Stimulated activated CD8-positive, alpha-beta memory T cell treated with anti-CD3 and anti-CD28 coated beads, Interleukin-4, amount 100 ng/mL, for 24 hours (primary cell): ENCODE measurements at places on chromosomes 2 and 18.

DNA sequence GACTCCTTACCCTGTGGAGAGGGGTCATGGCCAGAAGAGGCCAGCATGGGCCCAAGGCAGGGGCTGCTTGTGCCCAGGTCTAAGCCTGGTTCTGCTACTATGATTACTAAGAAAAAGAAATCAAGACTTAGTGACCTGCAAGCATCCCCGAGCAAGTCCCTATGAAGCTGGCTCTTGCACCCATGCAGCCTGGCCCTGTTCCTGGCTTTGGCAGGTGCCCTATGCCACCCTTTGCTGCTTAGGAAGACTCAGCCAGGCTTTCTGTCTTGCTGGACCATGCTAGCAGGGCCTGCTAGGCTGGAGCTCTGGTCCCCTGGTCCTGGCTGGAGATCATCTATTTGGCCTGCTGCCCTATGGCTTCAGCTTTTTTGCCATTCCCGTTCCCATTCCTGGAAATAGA lies 309.4 kb upstream of the EPAS1 start:
- DNase-seq = no peak

- DNase-seq = no peak
Measured at GRCh38 chr2:62672601-62673000, 32.9 kb upstream of the EHBP1 start.

DNA sequence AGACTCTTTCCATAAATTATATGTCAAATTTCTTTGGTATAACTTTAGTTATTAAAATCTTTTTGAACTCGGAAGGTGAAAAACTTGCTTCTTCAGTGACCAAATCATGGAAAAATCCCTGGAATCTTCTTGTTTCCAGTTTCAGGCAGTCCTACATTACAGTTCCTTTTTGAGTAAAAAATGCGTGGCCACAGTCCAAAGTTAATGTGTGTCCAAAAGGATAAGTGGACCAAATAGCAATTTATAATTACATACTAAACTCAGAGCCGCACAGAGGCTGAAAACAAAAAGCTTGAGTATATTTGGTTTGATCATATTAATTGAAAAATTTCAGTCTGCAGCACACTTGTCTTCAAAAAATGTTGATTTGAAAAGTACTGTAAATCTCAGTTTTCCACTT lies 28.4 kb upstream of the DYNC2LI1 start:
- no peak for DNase-seq

DNA sequence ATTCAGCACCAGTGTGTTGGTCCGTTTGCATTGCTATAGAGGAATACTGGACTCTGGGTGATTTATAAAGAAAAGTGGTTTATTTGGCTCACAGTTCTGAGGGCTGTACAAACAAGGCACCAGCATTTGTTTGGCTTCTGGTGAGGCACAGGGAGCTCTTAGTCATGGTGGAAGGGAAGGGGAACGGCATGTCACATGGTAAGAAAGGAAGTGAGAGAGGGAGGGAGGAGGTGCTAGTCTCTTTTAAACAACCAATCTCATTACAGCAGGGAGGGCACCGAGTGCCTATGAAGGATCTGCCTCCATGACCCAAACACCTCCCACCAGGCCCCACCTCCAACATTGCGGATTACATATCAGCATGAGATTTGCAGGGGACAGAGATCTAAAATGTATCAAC lies 143.9 kb upstream of the DLX2 start:
- no peak for DNase-seq

DNA sequence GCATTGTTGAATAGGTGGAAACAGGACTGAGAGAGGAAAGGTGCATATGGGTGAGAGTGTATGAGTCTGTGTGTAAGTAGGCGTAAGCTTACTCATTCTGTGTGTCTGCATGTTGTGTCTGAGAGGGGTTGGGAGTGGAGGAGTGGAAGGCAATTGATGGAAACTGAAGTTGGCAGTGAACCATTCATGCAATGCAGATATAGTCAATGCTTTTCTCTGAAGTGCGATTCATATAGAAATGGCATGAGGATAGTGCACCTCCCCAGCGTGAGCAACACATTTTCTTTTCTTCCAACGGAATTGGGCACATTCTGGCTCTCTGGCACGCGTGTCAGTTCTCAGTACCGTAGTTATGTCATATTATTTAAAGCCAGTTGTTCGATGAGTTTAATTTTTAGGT lies 250.5 kb downstream of the NYAP2 start:
- DNase-seq = no peak

DNA sequence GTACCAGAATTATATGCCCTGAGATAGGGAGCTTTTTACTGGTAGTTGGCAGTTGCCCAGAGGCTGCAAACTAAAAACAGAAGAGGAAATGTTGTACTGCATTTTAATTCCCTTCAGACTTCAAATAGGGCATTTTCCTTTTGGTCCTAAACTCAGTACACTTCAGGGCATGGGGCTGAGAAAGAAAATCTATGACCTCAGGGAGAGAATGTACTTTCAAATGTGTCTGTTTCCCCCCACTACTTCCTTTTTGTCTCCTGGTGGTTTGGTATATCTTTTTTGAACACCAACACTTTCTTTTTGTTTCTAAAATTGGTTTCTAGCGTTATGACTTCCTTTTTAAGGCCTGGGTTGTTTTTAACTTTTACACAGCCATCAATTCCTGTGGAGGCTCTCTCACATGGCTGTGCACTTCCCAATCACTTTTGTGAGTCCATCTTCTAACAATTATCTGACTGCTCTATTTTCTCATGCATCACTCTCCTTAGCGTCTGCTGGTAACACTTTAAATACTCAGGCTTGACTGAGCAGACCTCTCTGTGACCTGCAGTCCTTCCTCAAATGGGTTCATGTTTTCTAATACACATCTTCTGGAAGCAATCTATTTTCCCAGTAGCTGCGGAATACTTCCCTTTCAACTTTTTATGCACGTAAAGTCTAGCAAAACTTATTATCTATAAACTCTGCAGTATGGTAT lies 596.0 kb downstream of the LRP1B start:
- no peak for DNase-seq

DNA sequence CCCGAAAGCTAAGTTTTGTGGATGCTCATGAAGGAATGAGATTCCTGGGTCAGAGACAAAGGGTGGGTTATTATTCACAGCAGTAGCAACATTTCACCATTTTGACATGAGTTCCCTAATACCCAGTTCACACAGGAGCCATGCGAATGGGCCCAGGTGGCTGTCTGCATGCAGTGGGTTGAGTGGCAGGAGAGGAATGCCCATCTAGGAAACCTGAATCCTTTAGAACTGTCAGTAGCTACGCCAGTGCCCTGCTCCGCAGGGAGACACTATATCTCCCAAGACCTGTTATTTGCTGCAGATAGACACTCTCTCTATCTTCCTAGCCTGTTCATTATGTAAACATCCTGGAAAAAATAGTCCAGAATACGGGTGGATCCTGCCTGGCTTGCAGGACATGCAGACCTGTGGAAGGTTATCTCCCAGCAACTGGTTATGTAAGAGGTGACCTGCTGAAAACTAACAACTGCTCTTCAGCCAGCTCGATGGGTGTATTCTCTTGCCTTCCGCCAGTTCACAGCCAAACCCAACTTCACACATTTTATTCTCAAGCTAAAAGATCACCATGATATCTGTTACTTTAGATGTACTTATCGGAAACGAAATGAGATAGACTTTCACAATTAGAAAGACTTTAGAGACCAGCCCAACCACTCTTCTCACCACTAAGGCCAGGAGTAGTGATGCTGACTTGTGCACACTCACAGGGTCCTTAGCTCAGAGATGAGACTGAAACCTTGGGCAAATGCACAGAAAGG lies 59.1 kb downstream of the MBP start:
- no peak for DNase-seq

GRCh38 chr2:74528600-74529356 lies 728 bp downstream of the AUP1 start:
- no peak for DNase-seq

DNA sequence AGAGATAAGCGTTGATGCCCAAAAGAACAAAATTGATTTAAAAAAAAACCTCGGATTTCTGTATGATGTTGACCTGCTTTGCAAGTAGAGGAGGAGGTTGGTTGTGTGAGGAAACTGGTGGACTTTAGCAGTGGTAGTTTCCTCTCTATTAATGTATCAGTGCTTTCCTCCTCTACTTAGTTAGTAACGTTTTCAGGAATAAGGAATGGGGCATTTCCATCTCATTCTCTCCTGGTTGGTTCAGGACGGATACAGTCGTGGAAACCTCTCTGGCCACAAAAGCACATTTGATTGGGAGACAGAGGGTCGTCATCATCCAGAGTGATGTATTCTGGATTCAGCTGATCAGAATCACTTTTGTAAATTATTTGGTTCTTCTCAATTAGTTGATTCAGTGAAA lies 1.5 kb downstream of the FHOD3 start:
- no peak for DNase-seq

DNA sequence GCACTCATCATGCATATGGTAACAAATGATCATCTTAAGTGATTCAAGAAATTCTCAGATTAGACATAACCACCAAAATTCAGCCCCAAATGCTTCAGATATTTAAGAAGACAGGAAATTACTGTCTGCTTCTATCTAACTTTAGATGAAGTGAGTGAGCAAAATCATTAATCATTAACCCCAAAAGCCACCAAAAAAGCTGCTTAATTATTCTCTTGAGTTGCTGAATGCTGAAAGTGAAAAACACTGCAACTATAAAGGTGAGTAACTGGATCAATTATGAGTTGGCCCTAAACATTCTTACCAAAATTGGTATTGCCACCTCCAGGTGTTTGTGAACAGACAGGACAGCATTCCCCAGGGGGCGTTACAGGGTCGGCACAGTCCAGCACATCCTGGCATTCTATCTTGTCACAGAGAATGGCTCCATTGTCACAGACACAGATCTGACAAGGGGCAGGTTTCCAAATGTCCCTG lies 69.6 kb downstream of the COL5A2 start:
- DNase-seq = no peak

GRCh38 chr18:22551536-22552151 lies 133.9 kb upstream of the CTAGE1 start:
- no peak for DNase-seq

GRCh38 chr18:61093965-61094364 lies 239.3 kb upstream of the CDH20 start:
- DNase-seq = no peak

DNA sequence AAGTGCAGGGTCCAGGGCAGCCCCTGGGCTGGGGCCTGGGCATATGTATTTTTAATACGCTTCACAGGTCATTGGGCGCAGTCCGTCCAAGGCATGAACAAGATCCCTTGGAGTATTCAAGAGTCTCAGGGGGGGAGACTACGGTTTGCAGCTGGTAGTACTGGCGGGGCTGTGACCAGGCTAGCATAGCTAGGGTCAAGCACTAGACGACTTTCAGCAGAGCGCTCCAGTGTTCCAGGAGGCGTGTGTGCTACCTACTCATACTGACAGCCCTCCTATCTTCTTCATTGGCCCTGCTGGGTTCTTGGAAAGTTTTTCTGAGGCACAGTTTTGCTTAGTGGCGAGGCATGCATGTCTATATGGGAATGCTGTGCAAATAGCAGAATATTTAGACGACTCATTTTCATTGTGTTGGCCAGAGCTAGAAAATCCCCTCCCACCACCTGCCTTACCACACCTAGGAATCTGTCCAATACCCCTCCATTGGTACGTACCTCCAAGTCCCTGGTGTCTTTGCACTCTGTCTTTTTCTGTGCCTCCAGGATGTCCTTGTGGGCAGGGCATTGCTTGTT lies 68.2 kb downstream of the GLI2 start:
- no peak for DNase-seq

GRCh38 chr2:237305579-237305978 lies 108.4 kb downstream of the COL6A3 start:
- no peak for DNase-seq

GRCh38 chr18:2625217-2625616 lies 30.3 kb upstream of the SMCHD1 start:
- no peak for DNase-seq

GRCh38 chr2:176182671-176183070 lies 5.8 kb upstream of the HOXD1 start:
- no peak for DNase-seq

- no peak for DNase-seq
Measured at GRCh38 chr2:54310961-54311360, 54.9 kb upstream of the TSPYL6 start.

DNA sequence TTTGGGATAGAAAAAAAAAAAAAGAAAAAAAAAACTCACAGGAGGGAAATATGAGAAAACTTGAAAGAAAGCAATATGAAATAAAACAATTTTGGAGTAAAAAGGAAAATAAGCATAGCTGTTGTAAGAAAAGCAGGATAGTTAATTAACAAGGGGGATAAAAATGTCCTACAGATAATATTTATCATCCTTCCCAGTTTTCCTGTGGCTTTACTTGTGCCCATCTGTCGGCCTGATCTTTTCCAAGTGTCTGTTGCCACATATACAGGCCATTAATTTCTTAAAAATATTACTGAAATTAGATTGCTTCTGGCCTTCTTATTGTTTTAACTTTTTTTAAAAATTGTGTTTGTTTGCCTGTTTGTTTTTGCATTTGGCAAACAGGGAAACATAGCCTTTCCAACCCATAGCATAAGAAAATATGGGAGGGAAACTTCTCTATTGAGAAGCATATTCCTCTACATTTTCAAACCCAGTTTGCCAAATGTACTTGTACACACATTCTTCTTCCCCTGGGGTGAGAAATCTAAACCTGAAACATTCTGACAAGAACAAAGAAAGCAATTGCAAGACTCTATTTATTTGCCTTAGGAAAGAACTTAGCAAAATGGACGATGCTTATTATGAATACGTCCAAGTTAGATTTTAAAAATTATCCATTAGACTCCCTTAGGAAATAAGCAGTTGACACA lies 272.3 kb downstream of the CDH20 start:
- no peak for DNase-seq

- no peak for DNase-seq
Measured at GRCh38 chr2:13558368-13558767, 841.6 kb downstream of the TRIB2 start.

- DNase-seq = no peak
Measured at GRCh38 chr2:28274911-28275685, 117.6 kb upstream of the FOSL2 start.

DNA sequence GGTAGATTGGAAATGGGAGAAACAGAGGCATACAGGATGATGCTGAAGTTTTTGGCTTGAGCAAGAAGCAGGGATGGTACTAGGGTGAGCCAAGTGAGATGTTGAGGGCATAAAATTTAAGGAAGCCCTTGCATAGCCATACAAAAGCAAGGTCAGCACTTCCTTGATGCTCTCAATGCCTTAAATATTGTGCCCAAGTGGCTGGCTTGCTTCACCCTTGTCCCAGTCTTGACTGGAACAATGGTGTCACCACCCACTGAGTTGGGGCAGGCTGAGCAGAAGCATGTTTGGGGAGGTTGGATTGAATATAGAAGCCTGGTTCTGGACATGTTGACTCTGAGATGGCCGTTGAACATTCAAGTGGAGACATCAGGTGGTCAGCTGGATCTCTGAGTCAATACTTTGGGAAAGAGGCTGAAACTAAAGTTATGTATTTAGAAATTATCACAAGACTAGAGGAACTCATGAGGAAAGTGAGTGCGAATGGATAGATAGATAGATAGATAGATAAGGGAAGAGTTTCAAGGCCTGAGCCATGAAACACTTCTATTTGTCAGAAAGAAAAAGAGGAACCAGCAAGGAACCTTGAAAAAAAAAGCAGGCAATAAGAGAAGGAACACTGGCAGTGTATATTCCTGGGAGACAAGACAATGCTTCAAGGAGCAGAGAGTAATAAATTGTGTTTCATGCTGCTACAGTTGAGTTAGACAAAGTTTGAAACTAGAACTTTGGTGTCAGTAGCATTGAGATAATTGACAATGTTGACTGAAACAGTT lies 43.0 kb upstream of the HNMT start:
- DNase-seq = no peak
